Activated CD8-positive, alpha-beta T cell treated with anti-CD3 and anti-CD28 coated beads for 36 hours (primary cell): ENCODE measurements at places on chromosomes 3 and 15.

DNA sequence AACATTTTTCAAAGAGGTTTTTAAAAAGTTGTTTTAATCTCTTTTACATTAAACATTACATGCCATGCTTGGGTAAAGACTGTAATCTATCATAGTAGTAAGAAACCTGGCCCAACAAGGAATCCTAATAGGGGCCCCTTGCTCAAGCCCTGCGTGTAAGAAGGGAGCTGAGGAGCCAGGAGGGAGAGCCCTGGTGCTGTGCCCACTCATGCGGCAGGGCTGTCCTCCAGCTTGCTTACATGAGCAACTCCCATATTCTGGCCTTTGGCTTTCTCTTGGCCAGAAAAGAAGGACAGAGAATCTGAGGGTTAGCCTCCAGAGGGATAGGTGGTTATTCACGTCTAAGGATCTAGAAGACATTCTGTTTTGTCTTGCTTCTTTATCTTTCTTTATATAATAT lies 49.8 kb downstream of the KBTBD12 start:
- DNase-seq: no peak

DNA sequence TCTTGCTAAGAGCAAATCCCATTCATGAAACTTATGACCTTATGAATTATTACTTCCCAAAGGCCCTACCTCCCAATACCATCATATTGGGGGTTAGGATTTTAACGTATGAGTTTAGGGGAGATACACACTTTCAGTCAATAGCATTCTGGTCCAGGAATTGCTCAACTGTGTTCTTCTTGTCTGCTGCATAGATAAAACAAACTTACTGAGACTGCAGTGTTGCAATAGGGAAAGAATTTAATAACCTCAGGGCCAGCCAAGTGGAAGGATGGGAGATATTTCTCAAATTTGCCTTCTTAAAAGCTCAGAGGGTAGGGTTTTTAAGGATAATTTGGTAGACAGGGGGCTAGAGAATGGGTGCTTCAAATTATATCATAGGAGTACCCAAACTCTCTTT lies 625.8 kb downstream of the OTOL1 start:
- DNase-seq: no peak

DNA sequence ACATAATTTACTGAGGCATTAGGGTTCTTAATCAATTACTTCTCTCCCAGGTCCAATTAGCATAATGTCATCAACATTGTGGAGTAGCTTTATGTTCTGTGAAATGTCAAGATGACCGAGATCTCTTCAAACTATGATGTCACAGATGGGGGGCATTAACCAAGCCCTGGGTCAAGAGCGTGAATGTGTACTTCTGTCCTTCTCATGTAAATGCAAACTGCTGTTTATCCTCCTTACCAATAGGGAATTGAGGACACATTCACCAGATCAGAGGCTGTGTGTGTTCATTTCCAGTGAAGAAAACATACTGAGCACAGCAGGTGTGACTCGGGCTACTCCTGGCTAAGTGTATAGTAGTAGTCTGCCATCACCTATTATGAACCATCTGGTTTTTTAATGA lies 177.9 kb downstream of the MINAR1 start:
- DNase-seq: no peak

- DNase-seq: no peak
Measured at GRCh38 chr3:53200501-53201498, 39.8 kb downstream of the PRKCD start.

- DNase-seq: no peak
Measured at GRCh38 chr3:61601831-61602230, 40.5 kb downstream of the PTPRG start.

GRCh38 chr15:41545218-41545617 lies 1.2 kb upstream of the RPAP1 start:
- DNase-seq: no peak

GRCh38 chr3:189626286-189626685 lies 4.9 kb upstream of the TP63 start:
- no peak for DNase-seq

DNA sequence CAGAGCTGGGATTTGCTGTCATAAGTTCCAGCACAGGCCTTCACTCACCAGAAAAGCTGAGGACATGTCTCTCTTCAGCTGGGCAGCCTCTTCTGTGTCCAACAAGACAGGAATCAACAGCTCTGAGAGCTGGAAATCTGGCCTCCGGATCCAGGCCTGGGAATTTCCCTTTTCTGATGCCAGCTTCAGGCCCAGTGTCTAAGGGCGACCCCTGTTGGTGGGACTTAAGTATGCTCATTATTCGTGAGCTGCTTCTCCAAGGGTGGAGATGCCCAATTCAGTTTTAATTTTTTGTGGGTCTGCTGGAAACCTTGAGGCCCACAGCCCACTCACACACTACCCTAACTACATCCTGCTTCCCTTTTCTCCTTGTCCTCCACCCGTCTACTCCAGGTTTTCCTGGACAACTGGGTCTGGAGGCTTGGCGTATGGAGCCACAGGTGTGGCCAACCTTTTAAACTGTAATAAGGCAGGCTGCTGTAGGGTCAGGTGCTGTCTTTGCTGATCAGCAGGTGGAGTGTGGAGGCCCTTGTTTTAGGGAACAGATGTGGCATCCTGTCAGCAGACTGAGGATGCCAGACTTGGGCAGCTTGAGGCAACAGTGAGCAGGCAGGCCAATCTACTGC lies 2.6 kb upstream of the CEMIP start:
- peak; percentile 78 for DNase-seq

DNA sequence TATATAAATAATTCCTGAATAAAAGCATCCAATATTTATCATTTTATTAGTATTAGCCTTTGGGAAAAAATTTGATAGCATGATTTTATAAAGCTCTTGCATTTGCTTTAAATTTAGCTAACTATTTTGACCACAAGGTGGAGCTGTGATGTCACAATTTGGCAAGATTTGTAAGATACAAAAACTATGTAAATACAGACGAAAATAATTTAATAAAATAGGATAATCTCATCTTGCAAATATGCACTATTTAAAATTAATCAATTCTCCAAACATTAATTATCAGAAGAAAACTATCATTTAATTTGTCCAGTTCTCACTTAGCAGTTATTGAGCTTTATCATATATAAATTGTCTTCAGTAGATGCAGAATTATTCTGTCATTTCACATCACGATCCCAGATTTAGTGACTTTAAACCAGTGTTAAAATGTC lies 95.4 kb downstream of the PLOD2 start:
- DNase-seq: peak; percentile 23

GRCh38 chr3:197353867-197354567 lies 55.6 kb upstream of the DLG1 start:
- no peak for DNase-seq

DNA sequence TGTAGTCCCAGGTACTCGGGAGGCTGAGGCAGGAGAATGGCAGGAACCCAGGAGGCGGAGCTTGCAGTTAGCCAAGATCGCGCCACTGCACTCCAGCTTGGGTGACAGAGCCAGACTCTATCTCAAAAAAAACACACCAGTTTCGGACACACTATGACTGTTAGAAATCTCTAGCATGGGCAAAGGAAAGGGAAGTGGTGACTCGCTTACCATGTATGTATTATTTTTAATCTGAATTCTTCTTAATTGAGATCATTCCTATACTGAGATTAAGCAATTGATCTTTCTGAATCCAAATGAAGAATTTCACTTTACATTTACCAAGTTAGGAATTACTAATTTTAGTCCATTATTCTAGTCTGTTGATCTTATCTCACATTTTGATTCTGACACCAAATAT lies 459.2 kb upstream of the ALCAM start:
- DNase-seq: no peak

- DNase-seq: no peak
Measured at GRCh38 chr3:33980252-33980651, 181.8 kb downstream of the PDCD6IP start.

GRCh38 chr15:87940768-87941167 lies 315.8 kb downstream of the NTRK3 start:
- no peak for DNase-seq

GRCh38 chr15:36893276-36893675 lies 207.1 kb downstream of the MEIS2 start:
- no peak for DNase-seq

- no peak for DNase-seq
Measured at GRCh38 chr15:89825271-89825940, 10.8 kb upstream of the ANPEP start.

GRCh38 chr3:103403191-103403590 lies 968.4 kb downstream of the ZPLD1 start:
- DNase-seq: no peak

DNA sequence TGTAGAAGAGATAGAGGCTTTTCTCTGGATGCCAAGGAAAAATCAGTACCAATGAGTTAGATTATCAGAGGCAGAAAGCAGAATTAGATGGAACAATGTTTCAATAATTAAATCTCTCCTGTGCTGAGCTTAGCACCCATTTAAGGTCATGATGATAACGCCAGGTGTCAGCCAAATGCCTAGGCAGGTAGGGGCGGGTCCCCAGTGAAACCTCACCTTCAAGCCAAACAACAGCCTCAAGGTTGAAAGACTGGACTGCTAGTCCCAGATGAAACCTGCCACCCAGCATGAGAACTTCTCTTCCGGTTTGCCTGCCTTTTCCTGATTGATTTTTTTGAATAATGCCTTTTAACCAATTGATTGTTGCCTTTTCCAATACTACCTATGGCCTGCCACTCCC lies 363.0 kb downstream of the PLOD2 start:
- DNase-seq: no peak

DNA sequence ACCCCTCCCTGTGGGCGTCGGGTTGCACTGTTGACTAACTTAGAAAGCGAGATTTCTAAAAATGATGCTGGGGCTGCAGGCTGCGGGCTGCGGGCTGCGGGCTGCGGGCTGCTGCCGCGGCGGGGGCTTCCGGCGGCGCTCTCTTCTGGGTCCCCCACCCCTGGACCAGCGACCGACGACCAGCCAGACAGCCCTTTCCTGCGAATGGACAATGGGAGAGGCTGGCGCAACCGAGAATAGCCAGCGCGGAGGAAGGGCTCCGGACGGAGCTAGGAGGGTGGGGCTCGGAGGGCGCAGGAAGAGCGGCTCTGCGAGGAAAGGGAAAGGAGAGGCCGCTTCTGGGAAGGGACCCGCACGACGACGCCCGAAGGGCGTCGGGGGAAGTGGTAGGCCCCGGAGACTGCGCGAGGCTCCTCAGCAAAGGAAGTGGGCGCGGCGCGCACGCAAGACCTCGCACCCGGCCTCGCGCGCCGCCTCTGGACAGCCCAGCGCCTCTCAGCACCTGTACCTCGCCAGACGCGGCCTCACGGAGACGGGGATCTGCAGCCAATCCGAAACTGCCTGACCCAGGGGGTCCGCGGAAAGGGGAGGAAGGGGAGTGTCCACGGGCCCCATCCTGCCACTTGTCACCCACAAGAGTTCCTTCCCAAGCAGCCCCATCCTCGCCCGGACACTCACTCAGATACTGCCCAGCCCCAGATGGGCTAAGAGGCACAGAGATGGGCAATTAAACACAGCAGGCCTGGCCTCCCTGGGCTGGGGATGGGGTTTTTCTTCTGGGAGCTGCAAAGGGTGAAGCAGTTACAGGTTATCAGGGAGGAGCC lies 70.7 kb downstream of the SLC12A8 start:
- DNase-seq: peak; percentile 91
